GM12865 (cell line): ENCODE measurements at places on chromosomes 7 and 10.
A peak's percentile ranks its signal among the peaks of the same experiment; 100 is the strongest.

GRCh38 chr7:25922296-25922695 is 229.7 kb upstream of the NFE2L3 start:
- DNase-seq, result no peak

DNA sequence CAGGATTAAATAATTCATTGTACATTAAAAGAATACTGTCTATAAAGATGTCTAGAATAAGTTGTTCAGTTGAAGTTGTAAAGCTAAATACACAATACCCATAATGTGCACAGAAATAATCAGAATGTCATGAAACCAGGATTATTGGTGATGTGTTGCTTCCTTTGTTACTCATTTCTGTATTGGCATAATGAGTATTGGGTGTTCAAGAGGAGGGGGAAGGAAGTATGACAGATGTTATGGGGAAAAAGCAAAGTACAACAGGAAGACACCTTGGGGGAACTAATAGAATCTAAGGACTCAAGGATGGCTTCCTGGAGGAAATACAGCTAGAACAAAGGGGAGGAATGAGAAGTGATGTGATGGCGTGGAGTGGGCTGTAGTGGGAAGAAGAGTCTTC is 15.0 kb downstream of the ANKRD1 start:
- peak; percentile 13 for DNase-seq

- no peak for DNase-seq
These were observed 278.8 kb upstream of the SORCS1 start for GRCh38 chr10:107443326-107443725.

DNA sequence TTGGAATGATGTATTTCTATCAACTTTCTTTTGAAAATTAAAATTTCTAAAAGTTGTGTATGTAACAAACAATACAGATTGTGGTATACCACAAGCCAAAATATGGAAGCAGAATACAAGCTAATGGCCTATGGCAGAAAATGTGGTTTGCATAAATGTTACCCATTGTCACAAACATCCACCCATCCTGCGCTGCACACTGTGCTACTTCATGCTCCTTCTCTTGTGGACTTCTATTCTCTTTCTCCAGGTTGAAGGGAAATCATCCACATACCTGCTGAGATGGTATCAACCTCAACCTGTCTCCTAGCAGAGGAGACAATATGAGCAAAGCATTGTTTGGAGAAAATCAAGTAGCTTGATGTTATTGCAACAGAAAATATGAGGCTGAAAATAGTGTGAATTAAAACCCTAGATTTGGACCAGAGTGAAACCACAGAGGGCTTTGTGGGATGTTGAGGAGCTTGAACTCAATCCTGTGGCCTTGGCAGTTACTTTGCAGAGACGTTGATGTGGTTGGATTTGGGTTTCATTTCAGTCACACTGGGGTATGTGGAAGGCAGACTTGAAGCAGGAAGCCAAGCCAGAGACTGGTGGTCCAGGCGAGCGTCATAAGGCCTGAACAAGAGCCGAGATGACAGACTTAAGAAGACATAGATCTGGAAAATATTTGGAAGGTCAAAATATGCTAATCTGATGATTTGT is 63.8 kb downstream of the ICA1 start:
- no peak for DNase-seq

DNA sequence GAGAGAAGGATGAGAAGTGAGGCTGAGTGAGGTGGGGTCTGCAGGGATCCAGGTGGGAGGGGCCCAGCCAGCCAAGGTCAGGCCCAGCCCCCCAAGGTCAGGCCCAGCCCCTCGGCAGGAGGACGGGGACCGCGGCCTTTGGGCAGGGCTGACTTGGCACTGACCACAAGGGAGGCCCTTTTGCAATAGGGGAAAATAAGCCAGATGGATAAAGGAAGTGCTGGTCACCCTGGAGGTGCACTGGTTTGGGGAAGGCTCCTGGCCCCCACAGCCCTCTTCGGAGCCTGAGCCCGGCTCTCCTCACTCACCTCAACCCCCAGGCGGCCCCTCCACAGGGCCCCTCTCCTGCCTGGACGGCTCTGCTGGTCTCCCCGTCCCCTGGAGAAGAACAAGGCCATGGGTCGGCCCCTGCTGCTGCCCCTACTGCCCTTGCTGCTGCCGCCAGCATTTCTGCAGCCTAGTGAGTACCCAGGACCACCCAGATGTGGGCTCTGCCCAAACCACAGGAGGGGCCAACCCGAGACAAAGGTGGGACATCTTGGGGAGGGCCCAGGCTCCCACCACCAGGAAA is at the start of gene PILRA:
Gene PILRA (plus strand): TSS at position 227 of the 571 bp plus-strand sequence. CDS start 170 bp downstream, at position 397.
- no peak for DNase-seq

- no peak for DNase-seq
These were observed 4.1 kb upstream of the NT5C2 start for GRCh38 chr10:103197174-103197573.

DNA sequence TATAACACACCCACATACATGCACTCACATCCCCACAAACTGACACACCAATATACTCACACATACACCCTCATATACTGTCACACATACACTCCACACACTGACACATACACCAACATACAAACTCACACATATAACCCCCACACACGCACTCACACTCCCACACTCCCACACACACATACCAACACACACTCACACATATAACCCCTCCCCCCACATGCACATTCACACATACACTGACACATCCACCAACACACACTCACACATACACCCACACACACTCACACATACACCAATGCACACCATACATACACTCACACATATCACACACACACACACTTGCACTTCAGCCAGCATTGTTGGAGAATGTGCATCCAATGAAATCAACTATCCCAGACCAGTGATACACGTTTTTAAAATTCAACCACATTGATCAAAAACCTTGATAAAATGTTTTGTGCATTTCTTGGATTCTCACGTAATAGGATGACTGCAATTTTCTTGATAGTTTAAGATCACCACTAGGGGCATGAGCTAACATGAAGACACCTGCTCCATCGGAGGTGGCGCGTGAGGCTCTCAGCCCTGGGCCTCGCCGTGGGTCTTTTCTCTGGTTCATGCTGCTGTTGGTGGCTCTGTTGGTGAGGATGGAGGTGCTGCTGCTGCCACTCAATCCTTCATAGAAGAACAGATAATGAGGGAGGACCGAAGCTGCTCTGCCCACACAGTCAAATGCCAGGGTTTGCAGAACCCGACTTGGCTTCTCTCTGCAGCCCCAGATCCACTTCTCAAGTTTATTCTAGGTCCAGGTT is 32.1 kb upstream of the CHST15 start:
- peak; percentile 37 for DNase-seq

DNA sequence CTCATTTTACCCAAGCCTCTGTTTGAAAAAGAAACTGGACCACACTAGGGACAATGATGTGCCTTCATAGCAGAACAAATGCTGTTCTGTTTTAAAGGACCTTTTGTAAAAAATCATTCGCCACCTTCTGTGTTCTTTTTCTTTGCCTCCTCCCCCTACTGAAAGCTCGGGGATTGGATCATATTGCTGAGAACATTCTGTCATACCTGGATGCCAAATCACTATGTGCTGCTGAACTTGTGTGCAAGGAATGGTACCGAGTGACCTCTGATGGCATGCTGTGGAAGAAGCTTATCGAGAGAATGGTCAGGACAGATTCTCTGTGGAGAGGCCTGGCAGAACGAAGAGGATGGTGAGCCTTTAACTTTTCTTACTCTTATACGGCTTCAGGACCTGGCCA is 62.2 kb downstream of the POLL start:
- DNase-seq, result no peak

DNA sequence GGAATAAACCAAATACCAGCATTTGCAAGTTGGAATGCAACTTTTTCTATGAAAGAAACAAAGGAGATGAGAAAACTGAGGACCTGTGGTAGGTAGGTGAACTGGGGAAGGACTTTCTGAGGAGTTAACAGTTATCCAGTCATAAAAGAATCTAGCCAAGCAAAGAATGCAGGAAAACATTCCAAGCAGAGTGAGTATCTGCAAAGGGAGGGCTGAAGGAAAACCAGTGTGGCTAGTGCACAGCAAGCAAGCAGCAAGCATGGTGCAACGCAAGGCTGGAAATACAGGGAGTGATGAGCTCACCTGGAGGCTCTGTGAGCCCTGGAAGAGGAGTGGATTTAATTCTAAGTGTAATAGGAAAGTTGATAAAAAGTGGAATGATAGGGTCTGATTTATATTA is 44.0 kb downstream of the RTKN2 start:
- DNase-seq, result no peak

DNA sequence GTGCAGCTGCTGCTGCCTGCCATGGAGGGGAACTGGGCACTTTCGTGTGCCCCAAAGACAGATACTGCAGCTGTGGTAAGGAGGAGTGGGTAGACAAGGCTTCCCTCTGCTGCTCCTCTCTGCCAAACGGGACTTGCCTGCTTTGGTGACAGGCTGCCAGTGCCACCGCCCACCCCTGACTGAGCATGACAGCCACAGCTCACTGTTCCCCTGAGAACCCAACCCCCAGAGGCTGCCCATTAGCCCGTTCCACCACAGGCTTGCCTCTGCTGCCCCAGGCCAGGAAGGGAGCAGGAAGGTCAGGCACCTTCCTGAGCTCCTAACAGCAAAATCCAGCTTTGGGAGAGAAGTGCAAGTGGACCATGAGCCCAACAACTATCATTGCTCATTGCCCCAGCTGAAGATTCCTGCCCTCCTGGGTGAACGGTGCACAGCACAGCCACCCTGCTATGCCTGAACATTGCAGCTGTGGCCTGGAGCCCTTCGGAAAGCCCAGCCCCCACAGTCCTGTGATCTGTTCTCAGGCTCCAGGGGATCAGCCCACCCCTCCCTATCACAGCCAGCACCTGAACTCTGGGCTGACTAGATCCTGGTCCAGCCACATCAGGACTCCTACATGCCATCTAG is 58.7 kb upstream of the ANTXRL start:
- no peak for DNase-seq

GRCh38 chr10:110455446-110455845 is 42.3 kb upstream of the DUSP5 start:
- peak; percentile 18 for DNase-seq

DNA sequence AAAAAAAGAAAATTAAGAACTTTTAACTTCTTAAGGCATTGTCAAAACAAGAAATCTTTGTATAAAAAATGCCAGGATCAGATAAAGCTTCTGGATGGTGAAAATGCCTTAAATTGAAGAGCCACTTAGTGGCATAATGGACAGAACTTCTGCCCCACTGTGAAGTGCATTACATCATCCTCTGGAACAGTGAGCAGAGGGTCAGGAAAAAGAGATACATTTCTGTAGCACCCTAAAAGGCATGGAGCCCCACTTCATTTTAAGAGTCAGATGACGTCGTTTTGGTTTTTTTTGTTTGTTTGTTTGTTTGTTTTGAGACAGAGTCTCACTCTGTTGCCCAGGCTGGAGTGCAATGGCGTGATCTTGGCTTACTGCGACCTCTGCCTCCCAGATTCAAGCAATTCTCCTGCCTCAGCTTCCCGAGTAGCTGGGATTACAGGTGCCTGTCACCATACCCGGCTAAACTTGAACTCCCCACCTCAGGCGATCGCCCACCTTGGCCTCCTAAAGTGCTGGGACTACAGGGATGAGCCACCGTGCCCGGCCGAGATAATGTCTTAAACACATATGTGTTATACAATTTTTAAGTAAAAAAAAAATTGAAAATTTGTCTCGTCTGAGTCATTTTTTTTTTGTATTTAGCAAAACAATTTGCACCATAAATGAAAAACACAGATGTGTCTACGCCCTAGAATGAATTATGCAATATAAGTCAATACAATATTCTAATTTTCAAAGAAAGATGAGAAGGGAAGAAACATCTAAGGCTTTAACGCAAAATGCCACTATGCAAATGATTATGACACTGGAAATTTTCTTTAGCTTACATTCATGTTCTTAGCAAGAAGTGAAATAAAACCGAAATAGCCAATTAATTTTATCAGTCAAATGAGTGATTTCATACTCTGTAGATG is 29.2 kb downstream of the SLC13A1 start:
- DNase-seq, result no peak

DNA sequence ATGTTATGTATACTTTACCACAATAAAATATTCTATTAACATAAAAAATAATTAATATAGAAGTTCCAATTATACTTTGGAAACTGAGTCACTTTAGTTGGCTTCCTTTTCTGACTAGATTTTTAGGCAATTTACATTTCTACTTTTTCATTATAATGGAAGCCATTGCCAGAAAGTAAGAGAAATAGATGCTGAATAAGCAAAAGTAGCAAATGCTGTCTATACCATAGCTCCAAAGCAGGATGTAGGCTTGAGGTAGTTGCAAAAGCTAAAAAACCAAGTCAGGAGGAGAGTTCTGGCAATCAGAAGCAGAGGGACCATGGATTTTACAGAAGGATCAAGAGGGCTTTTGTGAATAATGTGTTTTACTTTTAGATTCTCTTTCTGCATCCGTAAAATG is 262.4 kb upstream of the TMEM229A start:
- DNase-seq, result no peak

DNA sequence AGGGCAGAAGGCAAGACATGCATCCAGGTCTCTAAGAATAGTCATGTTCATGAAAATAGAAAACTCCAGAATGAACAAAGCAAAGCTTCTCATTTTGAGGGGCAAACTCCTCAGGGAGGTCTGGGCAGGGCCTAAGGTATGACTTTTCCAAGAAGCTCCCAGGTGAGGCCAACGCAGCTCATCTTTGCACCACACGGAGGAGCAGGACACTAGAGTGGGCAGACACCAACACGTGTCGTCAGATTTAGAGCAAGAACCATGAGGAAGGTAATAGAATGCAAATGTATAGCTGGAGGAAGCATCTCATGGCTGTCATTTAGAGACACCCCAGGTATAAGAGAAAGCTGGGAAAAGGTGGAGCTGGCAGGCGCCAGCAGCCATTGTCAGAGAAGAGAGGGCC is 95.7 kb downstream of the WDFY4 start:
- DNase-seq, result no peak

DNA sequence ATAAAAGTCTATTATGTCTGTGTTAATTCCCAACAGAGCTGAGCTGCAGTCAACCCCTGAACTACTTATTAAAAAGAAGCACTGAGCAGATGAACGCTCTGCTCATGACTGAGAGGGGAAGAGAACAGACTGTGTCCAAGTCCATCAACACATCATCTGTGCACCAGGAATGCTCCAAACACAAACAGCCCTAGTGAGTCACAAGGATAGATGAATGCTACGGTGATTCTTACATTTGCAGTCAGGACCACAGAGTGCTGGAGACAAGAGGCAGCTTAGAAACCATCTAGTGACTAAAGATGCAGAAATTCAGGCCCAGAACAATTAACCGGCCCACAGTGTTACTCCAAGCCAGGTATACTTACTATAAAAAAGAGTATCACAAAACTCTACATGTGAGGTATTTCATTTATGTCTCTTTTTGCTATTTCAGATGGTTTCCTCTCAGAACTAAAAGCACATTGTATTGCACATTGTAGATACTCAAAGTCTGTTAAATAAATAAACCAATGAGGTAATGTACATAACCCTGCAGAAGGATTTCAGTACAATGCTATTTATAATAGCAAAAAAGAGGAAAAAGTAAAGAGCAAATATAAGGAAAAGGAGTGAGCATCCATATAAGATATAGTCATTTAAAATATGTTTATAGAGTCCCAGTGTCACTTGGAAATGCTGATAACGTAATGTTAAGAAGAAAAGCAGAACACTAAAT is 159.2 kb downstream of the KCNMA1 start:
- DNase-seq, result no peak
